ENCODE measurements at places on chromosomes 5 and 9.

- peak; percentile 49 for DNase-seq
These were observed 5.9 kb downstream of the DMRTA1 start for GRCh38 chr9:22452415-22453010.

DNA sequence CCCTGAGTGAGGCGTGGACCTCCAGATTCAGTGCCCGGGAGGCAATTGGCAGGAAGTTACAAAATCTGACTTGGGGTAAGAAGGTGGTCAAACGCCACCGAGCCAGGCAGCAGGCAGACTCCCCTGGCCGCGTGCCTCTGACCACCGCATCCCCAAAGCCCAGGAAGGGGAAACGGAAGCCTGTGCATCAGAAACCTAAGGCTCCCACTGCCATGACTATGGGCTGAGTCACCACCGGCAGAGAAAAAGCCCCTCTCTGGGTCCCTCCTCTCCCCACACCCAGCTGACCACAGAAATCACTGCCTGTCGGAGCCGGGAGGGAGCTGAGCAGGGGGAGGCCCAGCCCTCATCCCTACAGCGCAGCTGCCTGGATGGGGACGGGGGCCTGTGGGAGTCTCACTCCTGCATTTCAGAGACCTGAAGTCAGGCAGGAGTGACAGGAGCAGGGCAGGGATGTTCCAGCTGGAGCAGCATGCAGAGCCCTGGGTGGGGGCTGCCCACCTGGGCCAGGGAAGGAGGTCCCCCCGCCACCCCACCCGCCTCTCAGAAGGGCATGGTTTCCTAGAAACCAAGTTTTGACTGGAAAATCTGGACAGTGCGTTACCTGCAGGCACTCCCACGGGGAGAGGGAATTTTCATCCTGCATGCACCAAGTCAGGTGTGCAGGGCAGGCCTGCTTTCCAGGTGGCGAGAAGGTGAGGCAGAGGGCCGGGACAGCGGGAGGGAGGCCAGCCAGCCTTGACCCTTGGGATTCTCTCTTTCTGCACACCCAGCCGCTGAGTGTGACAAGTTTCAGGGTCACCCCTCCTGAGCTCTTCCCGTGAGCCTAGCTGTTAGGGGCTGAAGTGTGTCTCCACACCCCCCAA is 68.2 kb downstream of the LRSAM1 start:
- peak; percentile 83 for DNase-seq

GRCh38 chr5:75482482-75482881 is 28.9 kb downstream of the CERT1 start:
- no peak for DNase-seq

DNA sequence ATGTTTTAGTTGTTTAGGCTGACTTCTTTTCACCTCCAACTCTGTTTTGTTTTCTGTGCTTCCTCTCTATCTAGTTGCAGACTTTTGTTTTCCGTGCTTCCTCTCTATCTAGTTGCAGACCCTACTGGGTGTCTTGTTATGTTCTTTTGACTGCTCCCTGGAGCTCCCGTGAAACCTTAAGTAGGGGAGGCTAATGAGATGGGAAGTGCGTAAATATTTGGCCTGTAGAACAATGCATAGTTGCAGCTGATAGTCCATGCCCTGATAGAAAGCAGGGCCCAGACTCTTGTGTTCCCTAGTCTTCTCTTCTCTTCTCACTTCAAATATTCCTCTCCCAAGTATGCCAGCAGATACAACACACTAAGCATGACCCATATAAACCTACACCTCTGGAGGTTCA is 757.0 kb downstream of the BRINP1 start:
- DNase-seq, result no peak
